ENCODE measurements at places on chromosomes 11 and 22.

DNA sequence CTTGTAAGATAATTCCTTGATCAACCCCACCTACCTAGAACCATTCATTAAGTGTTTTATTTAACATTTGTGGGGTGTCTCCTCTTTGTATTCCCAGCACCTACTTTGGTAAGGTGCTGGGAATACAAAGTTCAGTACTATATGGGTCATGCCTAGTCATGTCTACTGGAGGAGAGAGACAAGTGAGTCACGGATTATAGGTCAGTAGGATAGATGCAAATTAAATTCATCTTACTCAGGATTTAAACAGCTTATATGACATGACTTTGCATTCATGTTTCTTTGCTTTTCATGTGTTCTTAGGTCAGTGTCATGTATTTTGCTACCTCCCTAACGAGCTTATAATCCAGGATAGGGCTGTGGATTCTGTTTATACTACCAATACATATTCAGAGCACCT lies 3.4 kb upstream of the FADS1 start:
- no peak for DNase-seq

DNA sequence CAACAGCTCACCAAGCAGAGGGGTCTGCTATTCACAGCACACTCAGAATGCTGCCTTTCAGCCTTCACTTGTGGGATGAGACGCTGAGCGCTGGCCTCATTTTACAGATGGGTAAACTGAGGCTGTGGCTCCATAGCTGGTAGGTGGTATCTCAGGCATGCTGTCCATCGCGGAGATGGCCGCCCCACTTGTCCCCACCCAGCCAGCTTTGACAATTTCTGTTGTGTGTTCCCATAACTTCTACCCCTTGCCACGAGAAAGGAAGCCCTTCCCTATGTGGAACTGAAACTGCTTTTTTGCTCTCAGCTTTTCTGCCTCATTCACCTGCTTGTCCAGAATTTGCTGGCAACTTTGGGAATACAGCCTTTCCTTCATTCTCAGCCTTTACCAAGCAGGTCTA lies 36.1 kb upstream of the NNMT start:
- DNase-seq, result no peak

- DNase-seq, result no peak
Observed at GRCh38 chr11:120400564-120401364, 64.6 kb downstream of the ARHGEF12 start.

- no peak for DNase-seq
Observed at GRCh38 chr11:92628401-92629292, 340.8 kb upstream of the MTNR1B start.

- no peak for DNase-seq
Observed at GRCh38 chr11:70725278-70725677, 326.9 kb downstream of the CTTN start.

- DNase-seq, result no peak
Observed at GRCh38 chr11:19216709-19217374, 15.1 kb upstream of the CSRP3 start.

- peak; percentile 8 for DNase-seq
Observed at GRCh38 chr11:130131961-130132850, 27.4 kb upstream of the ST14 start.

DNA sequence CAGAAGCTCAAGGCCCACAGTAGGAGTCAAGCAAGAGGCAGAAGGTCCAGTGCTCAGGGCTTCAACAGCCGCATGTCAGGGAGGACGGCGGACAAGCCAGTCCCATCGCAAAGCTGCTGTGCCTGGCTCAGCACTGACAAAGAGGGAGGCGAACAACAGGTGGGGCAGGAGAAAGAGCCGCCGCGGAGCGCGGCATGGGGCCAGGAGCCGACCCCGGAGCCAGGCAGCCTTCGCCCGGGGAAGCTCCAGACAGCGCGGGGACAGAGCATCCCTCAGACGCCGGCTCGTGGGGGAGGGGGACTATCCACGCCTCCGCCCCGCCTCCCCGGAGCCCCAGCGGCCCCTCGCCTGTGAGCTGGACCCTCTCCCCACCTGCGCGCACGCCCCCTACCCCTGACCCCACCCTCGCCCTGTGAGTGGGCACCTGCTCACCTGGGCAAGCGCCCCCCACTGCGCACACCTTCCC lies 369 bp downstream of the DHCR7 start:
- DNase-seq, result no peak

DNA sequence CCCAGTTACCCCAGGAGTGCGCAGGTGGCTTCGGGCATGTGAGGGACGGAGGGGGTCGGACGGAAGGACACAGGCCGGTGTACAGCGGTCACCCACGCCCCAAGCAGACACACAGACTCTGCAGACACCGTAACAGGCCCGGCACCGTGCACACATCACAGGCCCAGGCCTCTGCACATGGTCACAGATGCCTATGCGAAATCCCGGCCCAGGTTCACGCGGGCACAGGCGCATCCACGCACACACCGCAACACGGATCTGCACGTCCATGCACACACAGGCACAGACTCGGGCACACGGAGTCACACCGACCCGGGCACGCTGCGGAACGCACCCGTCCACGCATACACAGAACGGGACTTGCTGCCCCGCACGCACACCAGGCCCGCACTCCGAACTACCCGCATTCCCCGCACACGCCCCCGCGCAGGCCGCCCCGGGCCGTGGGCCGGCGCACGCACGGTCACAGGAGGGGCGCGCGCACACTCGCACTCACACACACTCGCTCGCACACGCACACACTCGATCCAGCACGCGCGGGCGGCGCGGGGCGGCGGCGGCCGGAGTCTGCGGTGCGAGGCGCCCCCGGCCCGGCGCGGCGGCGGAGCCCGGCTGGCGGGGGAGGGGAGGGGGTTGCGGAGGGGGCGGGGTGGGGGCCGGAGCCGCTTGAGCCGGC lies at the start of gene MGAT3:
TSS of gene MGAT3 (plus strand) at position 491 of the 676 bp plus-strand sequence. CDS start 30,336 bp downstream, outside the sequence.
- DNase-seq, result no peak

GRCh38 chr11:66600631-66601233 lies 7.7 kb downstream of the CCS start:
- DNase-seq, result no peak

- no peak for DNase-seq
Observed at GRCh38 chr22:37169406-37169805, 18.6 kb downstream of the C1QTNF6 start.

- DNase-seq, result no peak
Observed at GRCh38 chr11:10608584-10608983, 40.1 kb upstream of the LYVE1 start.

GRCh38 chr11:78825591-78826020 lies 250.9 kb upstream of the NARS2 start:
- DNase-seq, result no peak
